ENCODE measurements at places on chromosomes 3 and 15.

- no peak for DNase-seq
Observed at GRCh38 chr15:52392008-52392687, 96.5 kb upstream of the MYO5C start.

DNA sequence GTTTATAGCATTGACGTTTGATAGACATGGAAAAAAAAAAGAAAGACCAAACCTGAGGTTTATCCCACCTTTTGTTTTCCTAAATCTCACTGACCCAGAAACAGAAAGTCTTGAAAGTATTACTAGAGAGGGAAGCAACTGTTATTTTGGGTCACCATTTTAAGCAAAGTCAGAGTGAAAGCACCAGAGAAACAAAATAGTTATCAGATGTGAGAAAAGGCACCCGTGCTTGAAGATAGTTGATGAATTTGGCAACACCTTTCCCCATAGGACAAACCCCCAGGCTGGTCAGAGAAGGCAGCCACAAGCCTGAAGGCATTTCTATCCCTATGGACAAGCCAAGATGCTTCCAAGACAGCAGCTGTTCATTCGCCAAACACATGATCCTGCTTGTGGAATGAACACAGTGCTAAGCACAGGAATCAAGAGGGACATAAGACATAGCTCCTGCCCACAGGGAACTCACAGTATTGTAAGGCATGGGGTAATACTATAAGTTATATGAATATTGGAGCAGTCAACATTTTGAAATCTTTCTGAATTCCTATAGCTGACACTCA, 170.9 kb downstream of the ERC2 start:
- DNase-seq, result no peak

DNA sequence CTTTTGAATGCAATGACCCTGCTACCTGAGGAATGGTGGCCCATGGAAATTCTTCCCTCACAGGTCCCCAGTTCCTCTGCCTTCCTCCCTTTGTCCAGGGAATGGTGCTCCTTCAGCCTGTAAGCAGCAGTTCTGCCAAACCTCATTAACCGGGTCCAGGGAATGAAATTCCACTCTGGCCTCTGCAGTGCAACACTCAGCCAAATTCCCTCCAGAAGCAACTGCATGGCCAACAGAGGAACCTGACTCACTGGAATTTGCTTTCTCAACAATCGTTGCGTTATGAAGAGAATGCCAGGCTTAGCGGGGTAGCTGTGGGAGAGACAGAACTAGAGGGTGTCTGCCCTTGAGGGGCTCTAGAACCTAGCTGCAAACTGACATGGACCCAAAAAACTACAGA, 449.4 kb upstream of the PROK2 start:
- no peak for DNase-seq

DNA sequence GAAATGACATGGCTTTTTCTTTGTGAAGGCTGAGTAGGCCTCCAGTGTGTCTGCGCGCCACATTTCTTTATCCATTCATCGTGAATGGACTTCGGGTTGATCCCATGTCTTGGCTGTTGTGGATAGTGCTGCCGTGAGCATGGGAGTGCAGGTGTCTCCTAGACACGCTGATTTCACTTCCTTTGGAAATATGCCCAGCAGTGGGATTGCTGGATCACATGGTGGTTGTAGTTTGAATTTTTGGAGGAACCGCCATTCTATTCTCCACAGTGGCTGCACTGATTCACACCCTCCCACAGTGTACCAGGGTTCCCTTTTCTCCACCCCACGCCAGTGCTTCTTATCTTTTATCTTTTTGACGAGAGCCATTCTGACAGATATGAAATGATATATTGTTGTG, 171.7 kb downstream of the NSMCE3 start:
- no peak for DNase-seq

GRCh38 chr15:101657968-101658784, 6.0 kb upstream of the TM2D3 start:
- DNase-seq, result no peak

DNA sequence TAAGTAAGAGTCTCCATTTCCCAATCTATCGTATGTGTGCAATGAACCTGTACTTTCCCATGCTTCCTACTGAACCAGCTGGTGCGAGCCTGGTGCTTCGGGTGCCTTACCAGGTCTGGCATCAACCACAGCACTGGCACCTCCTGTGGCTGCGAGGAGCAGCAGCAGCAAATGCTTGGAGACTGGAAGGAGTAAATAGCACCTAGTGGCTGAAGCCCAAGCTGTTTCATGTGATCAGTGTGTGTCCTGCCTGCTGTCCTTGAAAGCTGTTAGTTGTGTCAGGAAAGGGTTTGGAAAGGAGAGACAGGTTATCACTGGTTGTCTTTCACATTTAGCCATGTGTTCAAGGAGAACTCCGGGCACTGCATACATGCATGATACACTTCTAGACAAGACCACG, 31.8 kb downstream of the PCOLCE2 start:
- DNase-seq, result no peak

DNA sequence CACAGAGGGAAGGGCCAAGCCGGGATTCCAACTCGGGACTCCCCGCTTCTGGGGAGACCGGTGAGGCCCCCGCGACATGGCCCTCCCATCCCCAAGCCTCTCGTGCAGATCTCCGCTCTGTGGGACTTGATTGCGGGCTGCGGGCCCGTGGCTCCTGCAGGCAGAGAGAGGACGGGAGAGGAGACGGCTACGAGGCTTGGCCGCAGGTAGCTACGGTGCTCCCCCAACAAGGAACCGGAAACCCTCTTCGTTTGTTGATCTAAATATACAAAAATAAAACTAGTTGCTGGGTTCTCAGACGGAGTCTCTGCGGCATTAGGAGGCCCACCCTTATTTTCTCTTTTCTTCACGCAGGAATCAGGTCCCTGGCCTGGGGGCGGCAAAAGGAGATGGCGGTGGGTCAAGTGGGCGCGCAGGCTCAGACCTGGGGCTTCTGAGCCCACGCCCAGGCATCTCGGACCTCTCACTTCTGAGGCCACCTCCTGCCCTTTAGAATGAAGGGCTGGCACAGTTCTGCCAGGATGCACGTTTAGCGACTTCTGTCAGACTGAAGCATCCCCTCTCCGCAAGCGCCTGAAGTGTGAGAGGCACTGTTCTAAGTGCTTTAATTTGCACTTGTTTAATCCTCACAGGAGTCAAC, 10.9 kb downstream of the GNB5 start:
- DNase-seq, result no peak

DNA sequence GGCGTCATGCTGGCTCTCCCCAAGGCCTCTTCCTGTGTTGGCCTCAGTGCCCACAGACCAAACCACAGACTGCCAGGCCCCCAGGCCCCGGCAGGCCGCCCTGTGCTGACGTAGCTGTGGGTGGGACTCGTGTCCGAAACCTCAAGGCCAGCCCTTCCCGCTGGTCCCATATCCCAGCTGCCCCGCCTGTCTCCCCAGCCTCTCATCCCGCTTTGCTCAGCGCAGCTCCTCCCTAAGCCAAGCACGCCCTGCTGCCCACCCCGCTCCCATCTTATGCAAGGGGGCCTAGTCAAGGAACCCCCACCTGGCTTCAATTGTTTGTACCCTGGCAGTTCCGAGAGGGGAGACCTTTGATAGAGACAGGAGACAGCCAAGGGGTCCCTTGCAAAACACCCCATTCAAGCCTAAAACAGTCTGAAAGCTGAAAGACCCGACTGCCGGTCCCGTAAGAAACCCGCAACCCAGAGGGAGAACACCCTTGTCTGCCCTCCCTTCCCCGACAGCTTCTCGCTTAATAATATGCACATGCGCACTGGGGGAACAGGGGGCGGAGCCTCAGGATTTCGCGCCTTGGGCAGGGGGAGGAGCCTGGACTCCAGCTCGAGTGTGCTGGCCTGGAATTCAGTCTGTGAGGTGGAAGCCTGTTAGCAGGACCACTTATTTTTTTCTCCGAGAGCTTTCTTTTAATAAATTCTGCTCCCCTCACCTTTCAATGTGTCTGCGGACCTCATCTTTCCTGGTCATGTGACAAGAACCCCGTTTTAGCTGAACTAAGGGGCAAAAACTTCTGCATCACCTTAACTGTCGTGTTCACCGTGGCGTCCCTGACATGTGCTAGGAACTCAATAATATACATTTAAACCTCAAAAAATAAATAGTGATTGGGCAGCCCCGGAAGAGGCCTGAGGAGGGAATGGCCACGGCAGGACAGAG, 17.2 kb downstream of the TNFAIP8L3 start:
- DNase-seq, result peak; percentile 27

- no peak for DNase-seq
Observed at GRCh38 chr3:109188741-109189140, 52.2 kb downstream of the C3orf85 start.

DNA sequence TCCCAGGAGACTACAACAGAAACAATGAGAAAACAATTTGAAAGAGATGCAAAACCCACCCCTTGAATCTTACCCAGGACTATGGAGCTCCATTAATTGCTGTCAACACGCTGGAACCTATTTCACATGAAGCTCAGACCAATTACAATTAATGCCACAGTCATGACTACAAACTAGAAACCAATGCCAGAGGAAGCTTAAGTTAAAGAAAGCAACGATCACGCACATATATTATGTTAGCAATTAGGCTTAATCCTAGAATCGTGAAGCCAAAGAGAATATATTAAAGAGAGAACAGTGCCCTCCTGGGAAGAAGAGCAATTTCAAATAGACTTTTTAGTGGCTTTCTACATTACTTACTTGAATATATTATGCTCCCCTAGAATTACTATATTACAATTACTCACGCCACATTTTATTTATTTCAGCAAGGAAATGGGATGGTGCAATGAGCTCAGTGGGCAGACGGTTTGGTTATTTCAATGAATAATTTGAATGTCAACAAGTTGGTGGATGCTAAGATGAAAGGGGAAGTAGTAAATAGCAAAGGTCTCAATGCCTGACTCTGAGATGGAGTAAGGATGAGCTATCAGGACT, 125.5 kb downstream of the GREM1 start:
- no peak for DNase-seq

GRCh38 chr3:49484471-49484870, 14.4 kb downstream of the DAG1 start:
- no peak for DNase-seq

GRCh38 chr15:97875025-97875512, 85.4 kb upstream of the ARRDC4 start:
- DNase-seq, result no peak

DNA sequence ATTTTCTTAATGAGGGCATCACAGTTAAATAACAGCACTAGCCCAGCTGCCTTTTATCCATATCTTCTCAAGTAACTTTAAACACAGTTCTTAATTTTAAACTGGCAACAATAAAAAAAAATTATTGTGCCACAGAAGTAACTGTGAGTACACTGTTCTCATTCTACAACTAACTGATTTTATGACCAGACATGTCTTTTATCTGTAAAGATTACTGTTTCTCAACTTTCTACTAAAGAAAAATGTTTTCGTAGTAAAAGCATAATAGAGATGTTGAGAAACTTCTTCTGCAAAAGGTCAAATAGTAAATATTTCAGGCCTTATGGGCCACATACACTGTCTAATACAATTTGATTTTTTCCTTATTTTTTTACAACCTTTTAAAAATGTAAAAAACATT, 32.0 kb downstream of the PLOD2 start:
- no peak for DNase-seq

- no peak for DNase-seq
Observed at GRCh38 chr3:54322354-54322753, 200.0 kb downstream of the CACNA2D3 start.

DNA sequence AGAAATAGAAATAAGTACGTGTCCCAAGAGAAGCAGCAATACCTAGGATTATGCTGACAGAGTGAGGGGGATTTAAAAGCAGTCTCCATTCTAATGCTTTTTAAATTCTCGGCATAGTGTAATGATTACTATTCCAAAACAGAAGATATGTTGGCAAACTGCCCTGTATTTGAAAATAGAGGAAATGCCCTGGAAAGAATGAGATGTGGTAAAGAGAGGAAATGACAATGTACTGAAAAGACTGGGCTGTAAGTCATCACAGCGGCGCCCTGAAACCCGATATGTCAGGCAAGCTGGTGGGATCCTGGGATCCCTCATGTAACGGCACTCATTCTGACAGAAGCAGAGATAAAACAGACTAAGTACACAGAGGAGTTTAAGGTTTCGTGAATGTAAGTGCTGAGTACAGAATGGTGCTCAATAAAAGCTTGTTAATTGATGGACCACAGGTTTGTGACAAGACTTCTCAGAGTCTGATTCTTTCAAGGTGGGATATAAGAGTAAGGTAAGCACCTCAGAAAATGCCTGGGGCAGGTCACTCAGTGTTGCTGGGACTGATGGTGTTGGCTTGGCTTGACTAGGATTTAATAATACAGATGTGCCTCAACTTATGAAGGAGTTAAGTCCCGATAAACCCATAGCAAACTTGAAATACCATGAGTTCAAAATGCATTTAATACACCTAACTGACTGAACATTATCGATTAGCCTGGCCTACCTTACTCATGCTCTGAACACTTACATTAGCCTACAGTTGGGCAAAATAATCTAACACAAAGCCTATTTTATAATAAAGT, 91.4 kb downstream of the NFKBIZ start:
- no peak for DNase-seq

GRCh38 chr3:66348704-66349103, 127.9 kb downstream of the SLC25A26 start:
- no peak for DNase-seq

Measured in stimulated activated CD4-positive, alpha-beta T cell treated with anti-CD3 and anti-CD28 coated beads, Interleukin-1b, Interleukin-23, amount 100 ng/mL, for 1 hour (primary cell).